ENCODE measurements at places on chromosomes 1 and 21. TPM values are rescaled to one million over a fixed set of nuclear protein-coding genes. Genes with fewer than 3 reads are reported as not detected.
A peak's percentile ranks its signal among the peaks of the same experiment; 100 is the strongest.

GRCh38 chr1:179917601-179918429, 35.7 kb downstream of the TOR1AIP1 start:
- H3K27ac ChIP-seq = no peak overlapping the region
- no peak for DNase-seq
- peaks cover 32% of the 10 kb centered on the region for H3K36me3 ChIP-seq
- H3K27me3 ChIP-seq = no peaks in the 10 kb centered on the region

DNA sequence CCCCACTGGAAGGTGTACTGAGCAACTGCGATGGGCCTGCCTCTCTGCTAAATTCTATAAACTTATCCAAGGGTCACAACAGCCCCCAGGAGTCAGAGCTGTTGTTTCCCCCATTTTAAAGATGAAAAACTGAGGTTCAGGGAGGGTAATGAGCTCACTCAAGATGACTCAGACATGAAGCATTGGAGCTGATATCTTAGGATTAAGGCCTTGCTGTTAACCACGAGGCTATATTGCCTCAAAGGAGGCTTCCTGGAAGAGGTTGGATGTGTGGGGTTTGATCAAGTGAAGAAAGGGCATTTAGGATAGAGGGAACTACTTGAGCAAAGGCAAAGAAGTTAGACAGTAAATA, 6.7 kb downstream of the LDLRAP1 start:
- no peak overlapping the region for H3K4me3 ChIP-seq
- H3K27me3 ChIP-seq = no peaks in the 10 kb centered on the region
- H3K4me1 ChIP-seq = peaks cover 57% of the 10 kb centered on the region
- peak overlapping the region; percentile 53 for H3K27ac ChIP-seq
- DNase-seq = no peak
- no peaks in the 10 kb centered on the region for H3K36me3 ChIP-seq

- H3K4me3 ChIP-seq = no peak overlapping the region
- DNase-seq = peak; percentile 75
- H3K36me3 ChIP-seq = no peaks in the 10 kb centered on the region
- H3K27me3 ChIP-seq = no peaks in the 10 kb centered on the region
- H3K27ac ChIP-seq = no peak overlapping the region
Observed at GRCh38 chr1:2803931-2804627, 2.6 kb upstream of the TTC34 start.

CD52 gene
- total RNA-seq = not detected

DNA sequence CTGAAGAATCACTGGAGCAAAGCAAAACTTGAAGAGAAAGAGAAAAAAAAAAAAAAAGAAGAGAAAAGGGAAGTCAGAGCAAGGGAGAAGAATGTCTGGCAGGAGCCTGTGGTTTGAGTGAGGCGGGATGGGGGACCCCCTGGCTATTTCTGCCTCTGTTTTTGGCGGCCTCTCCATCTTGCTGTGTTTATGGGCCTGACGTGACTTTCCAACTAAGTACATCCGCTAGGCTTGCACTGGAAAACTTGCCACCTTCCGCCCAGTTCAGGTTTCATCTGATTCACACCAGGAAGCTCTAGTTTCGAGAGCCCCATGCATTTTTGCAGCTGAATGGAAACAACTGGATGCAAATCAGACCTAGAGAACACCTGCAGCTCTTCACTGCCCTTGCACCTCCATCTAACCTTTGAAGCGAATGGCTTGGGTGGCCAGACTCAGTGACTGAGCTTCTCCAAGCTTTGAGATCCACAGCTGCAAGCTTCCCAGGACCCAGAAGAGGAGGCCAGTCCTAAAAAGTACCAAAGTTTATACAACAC, 28.0 kb downstream of the TBX15 start:
- no peaks in the 10 kb centered on the region for H3K36me3 ChIP-seq
- H3K4me3 ChIP-seq = no peak overlapping the region
- no peaks in the 10 kb centered on the region for H3K4me1 ChIP-seq
- H3K27me3 ChIP-seq = no peaks in the 10 kb centered on the region
- H3K27ac ChIP-seq = no peak overlapping the region

OR2L5 gene
- total RNA-seq = not detected

DNA sequence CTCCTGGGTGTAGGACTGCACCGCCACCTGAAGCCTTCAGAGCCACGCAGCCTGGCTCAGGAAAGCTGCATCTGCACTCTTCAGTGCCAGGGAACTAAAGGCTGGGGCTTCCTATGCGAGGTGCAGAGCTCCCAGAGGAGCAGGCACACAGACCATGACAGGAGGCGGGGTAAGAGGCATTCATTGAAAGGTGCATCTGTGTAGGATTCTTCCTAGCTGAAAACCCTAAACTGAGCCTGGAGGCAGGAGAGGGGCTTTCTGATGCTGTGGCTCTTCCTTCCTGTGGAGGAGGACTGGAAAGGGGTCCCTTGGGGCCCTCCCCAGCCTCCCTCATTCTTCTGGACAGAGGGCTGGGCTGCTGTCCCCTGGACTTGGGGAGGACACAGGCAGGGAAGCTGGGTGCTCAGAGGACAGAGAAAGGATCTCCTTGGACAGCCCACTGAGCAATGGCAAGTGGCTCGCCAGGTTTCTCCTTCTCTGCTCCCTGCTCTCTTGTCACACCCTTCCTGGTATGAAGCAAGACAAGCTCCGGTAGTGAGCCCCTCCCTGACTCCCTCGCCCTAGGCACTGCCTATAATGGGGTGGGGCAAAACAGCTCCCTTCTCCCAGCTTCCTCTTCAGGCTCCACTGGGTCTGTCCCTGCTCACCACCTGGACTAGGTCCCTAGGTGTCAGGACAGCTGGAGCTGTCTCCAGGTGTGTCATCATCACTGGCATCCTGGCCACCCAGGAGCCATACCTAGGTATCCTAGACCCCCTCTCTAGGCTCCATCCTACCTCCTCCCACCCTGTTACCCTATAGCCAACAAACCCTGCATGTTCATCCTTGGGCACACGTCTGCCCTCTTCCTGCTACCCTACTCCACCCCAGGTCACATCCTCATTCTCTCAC, 20.0 kb downstream of the S100A6 start:
- H3K4me3 ChIP-seq = no peak overlapping the region
- no peaks in the 10 kb centered on the region for H3K27me3 ChIP-seq
- H3K4me1 ChIP-seq = no peaks in the 10 kb centered on the region
- no peaks in the 10 kb centered on the region for H3K36me3 ChIP-seq

DNA sequence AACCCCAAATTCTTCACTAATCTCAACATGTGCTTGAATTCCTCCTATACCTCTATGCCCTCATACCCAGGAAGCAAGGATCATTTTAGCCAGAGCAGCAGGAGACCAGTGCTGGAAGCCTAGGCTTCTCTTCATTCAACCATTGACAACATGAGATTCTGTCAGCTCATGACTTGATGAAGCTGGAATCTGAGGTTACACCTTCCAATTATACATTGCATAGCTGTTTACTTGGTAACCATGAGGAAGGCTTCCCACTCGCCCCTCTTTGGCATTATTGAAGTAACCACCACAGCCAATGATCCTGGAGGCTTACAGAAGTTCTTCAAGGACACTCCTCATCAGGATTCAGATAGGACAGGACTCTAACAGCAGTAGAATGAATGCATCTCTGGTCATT, 160.3 kb downstream of the TPR start:
- DNase-seq = no peak
- H3K27me3 ChIP-seq = no peaks in the 10 kb centered on the region
- no peaks in the 10 kb centered on the region for H3K4me1 ChIP-seq
- no peak overlapping the region for H3K27ac ChIP-seq
- no peaks in the 10 kb centered on the region for H3K36me3 ChIP-seq

DNA sequence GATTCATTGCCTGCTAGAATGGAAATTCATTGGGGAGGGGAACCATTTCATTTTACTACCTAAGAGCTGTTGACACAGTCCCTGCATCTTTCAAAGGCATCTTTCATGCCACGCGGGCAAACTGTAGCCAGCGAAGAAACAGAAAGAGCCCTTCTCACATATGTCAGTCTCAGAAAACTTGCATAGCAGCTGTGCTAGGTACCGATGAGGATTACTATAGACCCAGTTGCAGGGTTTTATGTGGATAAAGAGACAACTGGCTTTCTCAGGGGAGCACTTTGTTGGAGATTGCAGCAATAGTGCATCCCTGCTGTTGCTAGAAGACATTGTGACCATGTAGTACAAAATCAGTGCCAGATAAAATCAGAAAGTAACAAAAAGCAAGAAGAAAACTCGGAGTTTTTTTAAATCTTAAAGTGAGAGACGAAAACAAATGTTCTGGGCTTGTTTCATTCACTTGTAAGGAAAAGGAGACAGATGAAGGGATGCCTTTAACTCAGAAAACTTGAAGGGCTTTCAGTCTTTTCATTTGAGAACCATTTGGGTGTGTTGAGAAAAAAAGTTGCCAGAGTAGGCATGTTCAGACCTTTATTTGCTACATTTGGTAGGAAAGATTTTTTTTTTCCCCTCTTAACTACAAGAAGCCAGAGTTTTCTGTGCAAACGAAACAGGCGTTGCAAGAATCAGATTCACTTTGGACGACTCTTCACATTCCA, 804.1 kb downstream of the USP25 start:
- H3K27me3 ChIP-seq = no peaks in the 10 kb centered on the region
- peak overlapping the region; percentile 96 for H3K27ac ChIP-seq
- no peaks in the 10 kb centered on the region for H3K36me3 ChIP-seq
- no peak overlapping the region for H3K4me3 ChIP-seq

All from thyroid gland (tissue), 4 donors.